ENCODE measurements at places on chromosomes 5 and 9.

DNA sequence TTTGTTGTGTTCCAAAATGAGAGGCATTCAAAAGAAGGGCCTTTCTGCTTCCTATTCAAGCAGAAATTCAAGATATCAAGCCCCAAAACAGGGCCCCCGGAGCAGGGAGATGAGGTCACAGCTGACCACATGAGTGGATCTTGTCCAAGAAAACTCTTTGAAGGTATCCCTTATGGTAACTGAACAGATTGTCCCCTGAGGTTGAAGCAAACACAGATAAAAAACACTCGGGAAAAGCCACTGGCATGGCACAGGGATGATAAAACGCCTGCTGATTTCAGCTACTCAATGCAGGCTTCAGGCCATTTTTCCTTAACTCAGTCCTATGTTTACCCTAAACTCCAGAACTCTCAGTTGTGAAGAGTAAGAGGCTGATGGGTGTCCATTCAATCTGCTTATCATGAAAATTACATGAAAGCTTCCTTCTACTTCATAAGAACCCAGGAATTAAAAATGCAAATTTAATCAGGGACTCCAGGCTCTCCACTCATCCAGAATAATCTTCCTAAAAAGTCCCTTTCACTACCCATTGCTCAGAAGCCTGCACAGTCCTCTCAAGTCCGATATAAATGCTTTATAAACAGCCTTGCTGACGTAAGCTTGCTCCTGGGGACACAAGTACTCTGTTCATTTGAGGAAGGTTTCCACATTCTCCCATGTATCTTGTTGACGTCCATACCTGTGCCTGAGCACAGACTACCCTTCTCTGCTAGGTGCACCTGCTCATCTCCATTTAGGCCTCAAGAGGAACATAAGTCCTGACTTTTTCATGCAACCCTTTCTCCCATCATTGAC, 35.9 kb upstream of the SLC1A3 start:
- H3K27me3 ChIP-seq, result no peaks in the 10 kb centered on the region
- DNase-seq, result no peak
- H3K4me3 ChIP-seq, result no peak overlapping the region
- no peak overlapping the region for H3K27ac ChIP-seq
- no peaks in the 10 kb centered on the region for H3K36me3 ChIP-seq

GRCh38 chr9:37976714-37977477, 73.0 kb upstream of the SLC25A51 start:
- H3K4me1 ChIP-seq, result no peaks in the 10 kb centered on the region
- H3K27ac ChIP-seq, result no peak overlapping the region
- no peak overlapping the region for H3K4me3 ChIP-seq
- H3K27me3 ChIP-seq, result peaks cover 6% of the 10 kb centered on the region
- no peak for DNase-seq

DNA sequence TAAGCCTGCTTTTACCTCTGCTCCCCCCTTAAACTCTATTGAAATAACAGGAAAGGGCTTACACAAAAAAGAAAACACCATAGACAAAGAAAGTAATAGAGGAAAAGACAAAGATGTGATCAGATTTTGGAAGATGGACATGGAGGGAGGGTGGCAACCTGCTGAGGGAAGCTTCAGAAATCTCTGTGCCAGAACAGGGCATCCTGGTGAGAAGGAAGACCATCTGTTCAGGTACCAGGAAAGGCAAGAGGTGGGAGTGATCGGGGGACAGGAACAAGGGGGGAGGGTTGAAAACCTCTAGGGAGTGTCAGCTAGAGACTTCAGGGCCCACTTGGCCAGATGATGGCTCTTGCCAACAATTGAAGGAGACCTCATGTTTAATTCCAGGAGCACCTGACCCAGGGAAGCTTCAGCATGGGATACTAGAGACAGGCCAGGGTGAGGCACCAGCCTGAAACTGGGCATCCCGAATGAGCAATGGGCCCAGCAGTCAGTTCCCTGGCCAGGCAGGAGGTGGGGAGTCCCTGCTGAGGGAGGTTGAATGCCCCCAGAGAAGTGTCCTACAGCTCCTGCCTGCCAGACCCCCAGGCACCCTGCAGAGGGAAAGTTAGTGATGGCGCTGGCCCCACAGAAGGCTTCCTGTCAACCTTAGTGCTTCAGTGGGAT, 8.2 kb downstream of the SQSTM1 start:
- peaks cover 43% of the 10 kb centered on the region for H3K4me1 ChIP-seq
- H3K27me3 ChIP-seq, result no peaks in the 10 kb centered on the region

DNA sequence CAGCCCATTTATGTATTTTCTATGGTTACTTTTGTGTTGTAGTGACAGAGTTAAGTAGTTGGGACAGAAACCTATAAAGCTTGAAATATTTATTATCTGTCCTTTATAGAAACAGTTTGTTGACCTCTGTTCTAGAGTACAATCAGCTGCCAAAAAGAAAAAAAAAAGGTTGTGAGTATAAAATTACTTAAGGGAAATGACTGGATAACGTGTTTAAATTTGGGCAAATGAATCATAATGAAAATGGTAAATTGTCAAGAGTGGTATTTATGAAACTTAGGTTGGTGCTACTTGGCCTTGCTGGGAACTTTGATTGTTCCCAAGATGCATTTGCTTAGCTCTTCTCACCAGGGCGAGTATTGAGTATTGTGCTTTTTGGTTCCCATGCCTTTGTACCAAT, 70.2 kb upstream of the IL6ST start:
- H3K4me3 ChIP-seq, result no peak overlapping the region
- H3K27ac ChIP-seq, result peak overlapping the region; percentile 4
- no peak for DNase-seq
- peaks cover 59% of the 10 kb centered on the region for H3K4me1 ChIP-seq
- no peaks in the 10 kb centered on the region for H3K36me3 ChIP-seq
- no peaks in the 10 kb centered on the region for H3K27me3 ChIP-seq

- H3K4me3 ChIP-seq, result no peak overlapping the region
- H3K27ac ChIP-seq, result no peak overlapping the region
- no peak for DNase-seq
- H3K27me3 ChIP-seq, result peaks cover 40% of the 10 kb centered on the region
- H3K36me3 ChIP-seq, result no peaks in the 10 kb centered on the region
- peaks cover 20% of the 10 kb centered on the region for H3K4me1 ChIP-seq
Observed at GRCh38 chr5:172701291-172701656, 60.2 kb downstream of the NEURL1B start.

GRCh38 chr9:38361473-38361850, 31.0 kb upstream of the ALDH1B1 start:
- H3K4me3 ChIP-seq, result no peak overlapping the region
- no peak for DNase-seq
- H3K27me3 ChIP-seq, result peaks cover 6% of the 10 kb centered on the region

- H3K27ac ChIP-seq, result no peak overlapping the region
- no peaks in the 10 kb centered on the region for H3K27me3 ChIP-seq
- DNase-seq, result no peak
- no peak overlapping the region for H3K4me3 ChIP-seq
- H3K4me1 ChIP-seq, result peaks cover 31% of the 10 kb centered on the region
Observed at GRCh38 chr9:77817590-77818311, 169.6 kb upstream of the GNA14 start.

DNA sequence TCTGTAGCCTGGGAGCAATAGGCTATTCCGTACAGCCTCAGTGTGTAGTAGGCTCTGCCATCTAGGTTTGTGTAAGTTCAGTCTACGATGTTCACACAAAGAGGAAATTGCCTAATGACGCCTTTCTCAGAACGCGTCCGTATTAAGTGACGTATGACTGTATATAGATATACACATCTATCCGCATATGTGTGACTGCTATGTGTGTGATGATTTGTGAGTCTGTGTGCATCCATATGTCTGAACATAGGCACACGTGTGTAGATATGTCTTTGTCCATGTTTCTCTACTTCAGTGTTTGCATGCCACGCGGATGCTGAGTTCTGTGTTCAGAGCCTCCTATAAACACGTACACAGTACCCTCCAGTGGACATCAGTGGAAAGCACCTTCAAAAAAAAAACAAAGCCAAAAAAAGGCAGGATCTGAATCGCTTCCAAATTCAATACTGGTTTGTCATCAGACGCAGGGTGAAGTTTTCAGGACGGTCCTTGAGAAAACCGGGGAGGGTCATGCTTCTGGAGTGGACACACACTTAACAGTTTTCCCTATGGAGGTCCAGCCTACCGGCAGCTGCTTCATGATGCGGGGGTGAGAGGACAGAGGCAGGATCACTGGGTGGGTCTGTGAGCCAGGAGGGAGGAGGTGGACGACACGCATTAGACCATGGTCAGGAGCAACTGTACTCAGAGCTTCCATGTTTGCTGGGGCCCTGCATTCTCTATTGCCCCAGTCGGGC, 29.5 kb upstream of the ALDH1B1 start:
- H3K4me3 ChIP-seq, result peak overlapping the region; percentile 30
- H3K4me1 ChIP-seq, result peaks cover 5% of the 10 kb centered on the region
- no peak overlapping the region for H3K27ac ChIP-seq
- H3K27me3 ChIP-seq, result peaks cover 6% of the 10 kb centered on the region
- no peak for DNase-seq

GRCh38 chr9:78515108-78515507, 218.2 kb downstream of the PSAT1 start:
- no peak overlapping the region for H3K27ac ChIP-seq
- H3K4me3 ChIP-seq, result no peak overlapping the region
- no peaks in the 10 kb centered on the region for H3K36me3 ChIP-seq
- peaks cover 3% of the 10 kb centered on the region for H3K27me3 ChIP-seq

DNA sequence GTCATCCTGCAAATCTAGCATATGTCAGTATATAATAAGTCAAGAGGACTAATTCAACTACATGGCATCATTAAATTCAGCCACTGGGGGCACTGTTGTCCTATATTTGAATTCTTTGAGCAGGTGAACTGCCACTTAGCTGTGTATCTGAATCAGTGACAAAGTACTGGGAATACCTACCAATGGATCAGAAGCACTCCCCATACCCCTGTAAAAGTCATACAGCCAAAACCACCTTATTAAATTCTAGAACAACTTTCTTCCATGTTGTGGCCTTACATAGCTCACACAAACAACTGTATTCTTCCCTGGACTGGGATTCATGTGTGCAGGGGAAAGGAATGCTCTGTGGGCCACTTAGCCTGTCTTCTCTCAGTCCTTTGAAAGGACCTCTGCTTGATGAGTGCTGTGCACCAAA, 57.4 kb upstream of the PLPP6 start:
- H3K4me1 ChIP-seq, result peaks cover 34% of the 10 kb centered on the region
- H3K4me3 ChIP-seq, result no peak overlapping the region
- no peaks in the 10 kb centered on the region for H3K27me3 ChIP-seq
- DNase-seq, result peak; percentile 35
- no peak overlapping the region for H3K27ac ChIP-seq

DNA sequence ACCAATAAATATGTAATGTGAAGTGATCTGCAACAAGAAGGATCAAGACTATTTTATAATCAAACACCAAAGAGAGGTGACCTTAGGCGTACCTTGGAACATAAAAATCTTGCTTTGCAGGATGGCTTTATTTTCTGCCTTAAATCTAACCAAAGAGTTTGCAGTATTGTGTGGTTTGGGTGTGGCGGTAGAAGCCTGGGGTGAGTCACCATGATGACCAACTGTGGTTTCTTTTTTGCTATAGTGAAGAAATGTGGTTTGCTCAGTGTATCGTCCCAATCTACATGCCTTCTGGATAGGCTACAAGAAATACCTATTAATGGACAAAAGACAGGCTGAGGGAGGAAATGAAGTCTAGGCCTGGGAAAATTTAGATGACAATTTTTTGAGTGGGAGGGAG, 5.1 kb upstream of the CAST start:
- H3K4me3 ChIP-seq, result no peak overlapping the region
- no peak for DNase-seq
- H3K4me1 ChIP-seq, result peaks cover 39% of the 10 kb centered on the region
- peaks cover 47% of the 10 kb centered on the region for H3K27me3 ChIP-seq
- H3K27ac ChIP-seq, result peak overlapping the region; percentile 6

DNA sequence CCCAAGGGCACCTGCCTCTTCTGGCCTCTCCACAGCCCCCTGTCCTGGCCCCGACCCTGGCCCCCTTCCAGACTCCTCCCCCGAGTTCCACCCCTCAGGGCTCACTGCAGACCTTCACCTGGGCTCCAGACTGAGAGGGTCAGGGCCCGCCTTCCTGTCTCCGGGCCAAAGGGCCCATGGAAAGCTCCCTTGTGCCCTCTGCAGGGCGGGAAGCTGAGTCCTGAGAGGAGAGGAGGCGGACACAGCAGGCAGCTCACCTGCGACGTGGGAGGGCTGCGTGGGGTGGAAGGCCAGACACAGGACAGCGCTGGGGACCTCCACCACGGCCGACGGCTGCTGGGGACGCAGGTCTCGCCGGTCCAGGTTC, 20.6 kb downstream of the DYNC2I2 start:
- no peak overlapping the region for H3K4me3 ChIP-seq
- no peaks in the 10 kb centered on the region for H3K27me3 ChIP-seq
- no peak overlapping the region for H3K27ac ChIP-seq
- no peak for DNase-seq
- H3K4me1 ChIP-seq, result no peaks in the 10 kb centered on the region

GRCh38 chr5:154403776-154404387, 41.9 kb upstream of the SAP30L start:
- H3K4me3 ChIP-seq, result no peak overlapping the region
- H3K36me3 ChIP-seq, result peaks cover 2% of the 10 kb centered on the region
- H3K27me3 ChIP-seq, result no peaks in the 10 kb centered on the region
- H3K4me1 ChIP-seq, result peaks cover 13% of the 10 kb centered on the region
- no peak for DNase-seq

- H3K4me1 ChIP-seq, result peaks cover 16% of the 10 kb centered on the region
- no peaks in the 10 kb centered on the region for H3K36me3 ChIP-seq
- DNase-seq, result no peak
- H3K27ac ChIP-seq, result no peak overlapping the region
Observed at GRCh38 chr5:76820526-76820890, 1.7 kb downstream of the F2RL1 start.

- no peak for DNase-seq
- peaks cover 40% of the 10 kb centered on the region for H3K4me1 ChIP-seq
- H3K27ac ChIP-seq, result peak overlapping the region; percentile 54
- H3K27me3 ChIP-seq, result no peaks in the 10 kb centered on the region
- no peak overlapping the region for H3K4me3 ChIP-seq
Observed at GRCh38 chr5:66170195-66170919, 26.3 kb downstream of the SREK1 start.

- peaks cover 8% of the 10 kb centered on the region for H3K4me1 ChIP-seq
- no peaks in the 10 kb centered on the region for H3K27me3 ChIP-seq
- peaks cover 61% of the 10 kb centered on the region for H3K36me3 ChIP-seq
- H3K4me3 ChIP-seq, result no peak overlapping the region
Observed at GRCh38 chr5:76617675-76618074, 5.5 kb downstream of the F2RL2 start.

GRCh38 chr9:115944166-115944948, 209.2 kb upstream of the PAPPA start:
- H3K4me3 ChIP-seq, result no peak overlapping the region
- H3K4me1 ChIP-seq, result no peaks in the 10 kb centered on the region

DNA sequence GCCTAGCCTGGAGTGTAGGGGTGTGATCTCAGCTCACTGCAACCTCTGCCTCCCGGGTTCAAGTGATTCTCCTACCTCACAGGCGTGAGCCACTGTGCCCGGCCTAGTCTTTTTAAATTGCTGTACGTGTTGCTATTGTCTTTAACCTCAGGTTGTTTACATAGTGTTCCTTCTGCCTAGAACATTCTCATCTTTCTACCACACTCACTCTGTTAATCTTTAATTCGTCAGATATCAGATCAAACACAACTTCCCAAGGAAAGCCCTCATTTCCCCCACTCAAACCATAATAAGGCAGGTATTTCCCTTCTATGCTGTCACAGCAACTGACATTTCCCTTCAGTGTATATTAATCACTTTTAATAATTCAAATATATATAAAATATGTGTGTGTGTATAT, 1310.0 kb upstream of the C9orf72 start:
- H3K4me3 ChIP-seq, result no peak overlapping the region
- H3K27me3 ChIP-seq, result no peaks in the 10 kb centered on the region
- no peaks in the 10 kb centered on the region for H3K4me1 ChIP-seq
- no peak for DNase-seq

Measured in activated T-cell treated with anti-CD3 and anti-CD28 coated beads, Interleukin-2, amount 50 U/mL, for 24 hours (primary cell).